Omental fat pad (tissue), 4 donors: ENCODE measurements at places on chromosomes 16 and 17.

- no peak for DNase-seq
Observed at GRCh38 chr16:84663433-84664101, 15.3 kb downstream of the KLHL36 start.

DNA sequence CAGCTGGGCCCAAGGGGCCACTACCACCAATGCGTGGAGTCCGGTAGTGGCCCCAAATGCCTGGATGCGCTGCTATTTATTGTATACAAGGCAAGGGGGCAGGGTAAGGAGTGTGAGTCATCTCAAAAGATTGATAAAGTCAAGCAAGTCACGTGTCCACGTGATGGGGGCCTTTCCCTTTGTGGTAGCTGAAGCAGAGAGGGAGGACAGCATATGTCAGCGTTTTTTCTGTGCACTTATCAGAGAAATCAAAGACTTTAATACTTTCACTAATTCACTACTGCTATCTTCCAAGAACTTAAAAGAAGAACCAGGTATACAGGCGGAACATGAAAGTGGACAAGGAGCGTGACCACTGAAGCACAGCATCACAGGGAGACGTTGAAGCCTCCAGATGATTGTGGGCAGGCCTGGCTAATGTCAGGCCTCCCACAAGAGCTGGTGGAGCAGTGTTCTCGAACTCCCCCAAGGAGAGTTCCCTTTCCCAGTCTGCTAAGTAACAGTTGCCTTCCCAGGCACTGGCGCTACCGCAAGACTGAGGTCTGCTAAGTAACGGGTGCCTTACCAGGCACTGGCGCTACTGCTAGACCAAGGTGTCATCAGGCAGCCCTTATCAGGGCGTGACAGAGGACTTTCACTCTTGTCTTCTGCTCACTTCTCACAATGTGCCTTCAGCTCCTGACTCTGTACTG, 10.8 kb upstream of the ASB16 start:
- DNase-seq: no peak

- DNase-seq: no peak
Observed at GRCh38 chr17:82822281-82822680, 17.5 kb downstream of the ZNF750 start.

DNA sequence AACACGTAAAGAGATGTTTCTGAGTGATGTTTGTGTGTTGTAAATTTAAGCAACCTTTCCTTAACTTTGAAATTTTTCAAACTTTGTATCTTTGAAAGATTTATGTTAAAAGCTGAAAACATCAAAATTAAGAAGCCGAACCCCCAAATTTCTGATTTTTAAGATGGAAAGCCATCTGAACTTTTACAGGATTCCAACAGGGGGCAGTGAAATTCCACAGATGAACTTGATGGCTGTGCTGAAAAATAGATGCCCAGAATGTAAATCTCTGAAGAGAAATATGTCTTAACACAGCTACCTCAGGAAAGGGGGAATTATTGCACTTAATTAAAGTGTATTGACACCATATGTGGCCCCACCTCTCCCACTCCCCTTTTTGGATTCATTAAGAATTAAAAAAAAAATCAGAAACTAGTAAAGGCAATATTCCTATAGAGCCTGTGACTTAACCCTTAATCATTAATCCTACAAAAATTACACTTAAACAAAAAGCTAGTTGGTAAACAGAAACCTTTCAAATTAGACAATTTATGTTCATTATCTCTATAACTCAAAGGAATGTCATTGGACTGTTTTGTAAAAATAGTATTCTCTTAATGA, 597.9 kb downstream of the KCNJ2 start:
- no peak for DNase-seq

DNA sequence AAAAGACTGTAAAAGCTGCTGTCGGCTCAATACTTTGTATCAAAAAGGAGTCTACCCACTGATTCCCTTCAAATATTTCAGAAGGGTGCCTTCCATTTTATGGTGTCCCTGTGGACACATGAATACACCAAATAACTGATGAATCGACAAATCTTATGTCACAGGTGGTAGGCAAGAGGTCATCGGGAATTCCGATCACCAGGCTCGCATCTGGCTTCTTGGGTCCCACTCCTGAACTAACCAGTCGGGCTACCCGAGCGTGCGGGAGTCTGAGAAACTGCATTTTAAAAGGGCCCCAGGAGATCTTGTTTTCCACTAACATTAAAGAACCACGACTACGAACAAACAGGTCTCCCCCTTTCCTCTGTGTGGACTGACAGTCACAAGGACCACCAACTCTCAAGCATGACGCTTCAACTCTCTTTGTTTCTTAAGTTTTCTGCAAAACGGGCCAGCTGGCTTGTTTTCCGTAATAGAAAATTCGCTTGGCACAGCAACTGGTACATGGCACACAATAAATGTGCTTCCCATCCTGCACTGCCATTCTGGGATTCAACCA, 873 bp downstream of the PSME3IP1 start:
- no peak for DNase-seq

DNA sequence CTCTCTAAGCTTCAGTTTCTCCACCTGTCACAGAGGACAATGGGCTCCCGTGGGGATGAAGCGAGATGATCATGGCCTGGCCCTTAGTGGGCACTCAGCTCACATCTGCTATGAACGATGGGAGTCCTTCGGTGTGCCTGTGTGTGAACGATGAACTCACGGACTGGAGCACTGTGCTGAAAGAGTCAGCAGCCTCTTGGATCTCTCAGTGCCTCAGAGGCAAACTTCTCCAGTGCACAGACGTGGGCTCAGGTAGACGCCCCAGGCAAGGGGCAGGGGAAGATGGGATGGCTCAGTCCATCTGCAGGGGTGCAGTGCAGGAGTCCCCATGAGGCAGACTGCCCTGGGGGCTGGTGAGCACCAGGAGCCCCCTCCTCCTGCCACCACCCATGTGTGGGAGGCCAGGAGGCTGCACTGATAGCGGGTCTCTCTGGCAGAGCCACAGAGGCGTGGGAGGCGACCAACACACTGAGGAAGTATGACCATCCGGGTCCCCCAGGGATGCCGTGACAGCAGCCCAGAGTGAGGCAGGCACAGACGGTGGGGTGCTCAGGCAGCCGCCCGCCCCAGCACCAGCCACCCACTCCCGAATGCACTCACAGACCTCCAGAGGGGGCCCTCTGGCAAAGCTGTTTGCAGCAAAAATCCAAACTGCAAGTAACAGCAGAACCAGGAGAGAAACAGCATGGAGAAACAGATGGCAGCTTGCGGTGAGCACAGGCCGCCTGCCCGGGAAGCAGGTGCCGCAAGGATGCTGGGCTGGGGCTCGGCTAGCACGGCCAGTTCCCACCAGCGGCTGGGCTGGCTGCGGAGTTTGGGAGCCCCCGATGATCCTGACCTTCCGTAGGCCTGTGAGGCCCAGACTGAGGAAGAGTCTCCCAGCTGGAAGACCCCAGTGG, 82.7 kb downstream of the RPH3AL start:
- DNase-seq: no peak

DNA sequence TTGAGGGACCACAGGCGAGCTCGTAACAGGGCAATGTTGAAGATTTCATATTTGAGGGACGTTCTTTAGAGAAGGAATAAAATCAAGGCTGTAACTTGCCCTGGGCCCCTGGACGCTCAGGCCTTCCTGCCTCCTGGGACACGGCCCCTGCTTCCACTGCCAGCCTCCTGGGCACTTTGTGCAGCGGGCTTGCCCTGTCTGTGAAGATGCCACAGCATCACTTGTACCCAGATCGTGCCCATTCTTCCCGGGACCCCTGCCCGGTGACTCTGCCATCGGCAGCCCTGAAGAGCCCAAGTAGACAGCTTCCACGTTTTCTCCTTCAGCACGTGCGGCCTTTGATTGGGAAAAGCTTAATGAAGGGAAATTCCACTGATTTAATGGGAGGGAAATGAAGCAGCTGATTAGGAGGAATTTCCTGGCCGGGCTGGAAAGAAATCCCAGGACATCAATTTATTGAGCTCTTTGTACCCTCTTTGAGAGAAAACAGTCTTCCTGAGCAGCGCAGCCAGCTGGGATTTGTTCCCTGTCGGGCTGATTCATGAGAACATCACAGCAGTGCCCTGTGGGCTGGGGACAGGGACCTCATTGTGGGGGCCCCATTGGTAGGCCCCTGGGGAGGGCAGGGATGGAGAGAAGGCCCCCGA, 71.5 kb downstream of the CRISPLD2 start:
- no peak for DNase-seq

- no peak for DNase-seq
Observed at GRCh38 chr16:31577411-31577810, 49.7 kb downstream of the AHSP start.

GRCh38 chr17:21174186-21174585, 39.8 kb downstream of the TMEM11 start:
- DNase-seq: no peak

GRCh38 chr17:78130437-78131101, at the start of gene TMC8:
Gene TMC8, plus strand, starts transcription at chr17:78130771. Its CDS starts 818 bp downstream, at chr17:78131589.
- DNase-seq: no peak

DNA sequence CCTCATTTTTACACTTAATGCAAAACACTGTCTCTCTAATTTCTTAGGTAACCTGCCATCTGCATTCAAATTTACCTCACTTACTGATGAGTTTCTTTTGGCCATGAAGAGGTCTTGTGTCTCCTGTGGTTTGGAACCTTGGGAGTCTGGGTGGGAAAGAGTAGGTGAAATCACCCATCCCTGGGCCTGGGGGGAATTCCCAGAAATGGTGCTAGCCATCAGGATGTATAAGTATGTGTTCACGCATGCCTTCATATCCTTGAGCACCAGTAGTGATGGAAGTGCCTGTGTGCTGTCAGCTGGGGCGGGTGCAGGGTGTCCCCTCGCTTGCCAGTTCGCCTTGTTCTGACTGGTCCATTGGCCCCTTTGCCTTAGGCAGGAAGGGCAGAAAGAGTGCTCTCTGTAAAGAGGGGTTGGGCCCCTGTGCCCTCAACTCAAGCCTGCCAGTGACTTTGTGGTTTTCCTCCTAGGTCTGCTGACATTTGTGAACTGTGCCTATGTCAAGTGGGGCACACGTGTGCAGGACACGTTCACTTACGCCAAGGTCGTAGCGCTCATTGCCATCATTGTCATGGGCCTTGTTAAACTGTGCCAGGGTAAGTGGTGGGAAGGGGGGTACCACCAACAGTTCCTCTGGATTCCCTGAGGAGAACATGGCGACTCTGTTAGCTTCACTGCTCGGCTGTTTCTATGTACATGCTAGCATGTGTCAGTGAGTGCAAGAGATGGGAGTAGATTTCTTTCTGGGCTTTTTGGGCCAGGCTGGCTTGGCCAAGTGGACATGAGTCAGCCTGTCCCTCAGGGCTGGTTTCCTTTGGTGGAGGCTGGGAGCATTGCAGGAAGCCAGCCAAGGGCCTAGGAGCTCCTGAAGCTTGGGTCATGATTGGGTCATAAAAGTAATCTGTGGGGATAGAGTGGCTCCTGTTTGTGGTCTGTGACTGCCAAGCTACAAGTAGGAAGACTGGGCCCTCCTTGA, 23.2 kb downstream of the SLC7A6OS start:
- DNase-seq: no peak

- DNase-seq: no peak
Observed at GRCh38 chr16:72309001-72309400, 137.0 kb upstream of the PMFBP1 start.

DNA sequence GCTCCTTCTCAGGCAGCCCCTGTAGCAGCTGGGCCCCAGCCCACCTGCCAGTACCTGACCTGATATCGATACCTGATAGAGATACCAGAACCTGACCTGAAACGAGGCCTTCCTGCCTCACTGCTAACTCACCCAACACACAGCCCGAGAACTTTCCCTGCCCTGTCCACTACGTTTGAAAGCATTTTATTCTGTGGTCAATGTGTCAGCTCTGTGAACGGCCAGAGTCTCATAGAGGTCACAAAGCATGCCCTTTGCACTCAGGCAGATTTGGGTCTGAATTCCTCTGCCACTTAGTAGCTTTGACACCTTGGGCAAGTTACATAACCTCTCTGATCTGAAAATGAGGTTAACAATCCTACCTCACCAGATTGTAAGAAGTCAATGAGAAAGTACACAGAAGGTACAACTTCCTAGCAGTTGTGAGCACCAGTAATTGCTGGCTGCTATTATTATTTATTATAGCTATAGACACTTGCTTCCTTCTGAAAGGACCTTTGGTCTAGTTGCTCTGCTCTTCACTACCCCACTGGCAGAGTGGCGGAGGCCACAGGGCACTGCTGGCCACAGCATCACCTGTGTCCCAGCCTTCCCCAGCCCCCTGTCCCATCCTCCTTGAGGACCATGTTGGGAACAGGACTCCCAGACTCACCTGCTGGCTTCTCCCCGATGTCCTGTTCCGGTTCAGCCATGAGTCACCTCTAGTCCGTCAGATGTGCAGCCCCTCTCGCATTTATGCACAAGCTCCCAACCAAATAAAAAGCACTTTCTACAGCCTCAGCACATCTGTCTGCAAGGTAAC, 895 bp downstream of the ANKRD40CL start:
- DNase-seq: no peak

DNA sequence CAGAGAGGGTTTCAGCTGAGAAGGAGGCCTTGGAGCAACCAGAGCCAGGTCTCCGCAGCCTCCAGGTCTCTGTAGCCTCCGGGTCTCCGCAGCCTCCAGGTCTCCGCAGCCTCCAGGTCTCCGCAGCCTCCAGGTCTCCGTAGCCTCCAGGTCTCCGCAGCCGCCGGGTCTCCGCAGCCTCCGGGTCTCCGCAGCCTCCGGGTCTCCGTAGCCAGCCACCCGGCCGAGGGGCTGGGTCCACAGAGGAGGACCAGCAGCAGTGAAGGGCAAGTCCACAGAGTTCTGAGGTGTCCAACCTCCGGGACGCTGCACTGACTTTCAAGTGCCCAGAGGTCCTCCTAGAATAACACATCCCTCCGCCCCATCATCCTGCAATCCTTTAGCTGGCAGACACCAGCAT, 221.0 kb downstream of the RBFOX3 start:
- no peak for DNase-seq

DNA sequence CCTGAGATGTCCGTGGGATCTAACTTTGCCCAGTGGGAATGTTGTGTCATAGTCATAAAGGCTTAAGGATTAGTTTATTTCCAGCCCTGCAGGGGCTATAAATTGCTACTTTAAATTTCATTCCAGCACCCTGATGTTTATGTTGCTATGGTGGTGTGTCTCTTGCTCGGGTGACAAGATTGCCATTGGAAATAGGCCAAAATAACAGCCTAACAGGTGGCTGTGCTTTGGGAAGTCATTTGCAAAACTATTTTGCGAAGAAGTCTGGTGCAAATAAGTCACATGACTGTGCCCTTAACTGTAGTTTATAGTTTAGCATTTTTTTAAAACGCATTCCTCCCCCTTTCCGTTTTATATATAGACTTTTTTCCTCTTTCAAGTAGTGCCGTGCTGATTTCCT, 23.1 kb downstream of the PITPNC1 start:
- DNase-seq: no peak

DNA sequence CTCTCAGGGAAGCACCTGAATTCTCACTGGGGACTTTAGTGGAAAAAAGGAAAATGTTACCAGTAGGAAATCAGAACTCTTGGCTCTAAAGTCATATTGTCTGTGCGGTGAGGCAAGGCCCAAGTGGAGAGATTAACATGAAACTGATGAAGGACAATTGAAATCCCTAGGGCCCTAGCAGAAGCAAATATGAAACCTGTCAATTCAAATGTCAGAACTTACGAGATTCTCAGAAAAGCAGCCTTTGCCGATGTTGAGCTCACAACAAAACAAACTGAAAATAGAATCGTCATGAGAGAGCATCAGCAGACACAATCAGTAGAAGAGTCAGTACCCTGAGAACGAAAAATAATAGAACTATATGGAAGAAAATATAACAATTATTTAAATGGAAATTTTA, 108.8 kb downstream of the ELAC2 start:
- no peak for DNase-seq
